ENCODE measurements at places on chromosomes 5 and 9. TPM values are rescaled to one million over a fixed set of nuclear protein-coding genes. Genes with fewer than 3 reads are reported as not detected.

DNA sequence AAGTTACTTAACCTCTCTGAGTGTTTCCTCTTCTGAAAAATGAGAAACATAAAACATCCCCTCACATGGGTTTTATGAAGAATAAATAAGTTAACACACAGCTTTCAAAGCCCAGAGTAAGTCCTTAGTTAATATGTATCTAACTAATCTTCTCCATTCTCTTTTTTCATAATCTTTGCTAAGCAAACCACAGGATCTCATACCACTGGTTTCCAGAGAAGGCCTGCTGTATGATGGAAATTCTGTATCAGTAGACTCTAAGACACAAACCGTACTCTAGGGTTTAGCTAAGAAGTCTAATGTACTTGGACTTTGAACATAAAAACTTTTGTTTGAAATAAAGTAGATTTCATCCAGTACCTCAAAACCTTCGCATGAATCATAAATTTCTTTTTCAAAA, 307.9 kb downstream of the SPOCK1 start:
- H3K27ac ChIP-seq, result no peak overlapping the region
- no peak for DNase-seq
- H3K36me3 ChIP-seq, result no peaks in the 10 kb centered on the region

- peaks cover 8% of the 10 kb centered on the region for H3K36me3 ChIP-seq
- H3K27me3 ChIP-seq, result no peaks in the 10 kb centered on the region
- peak overlapping the region; percentile 27 for H3K27ac ChIP-seq
- H3K4me1 ChIP-seq, result peaks cover 12% of the 10 kb centered on the region
- DNase-seq, result peak; percentile 33
Observed at GRCh38 chr5:96963267-96963666, 27.4 kb downstream of the LNPEP start.

- H3K4me3 ChIP-seq, result no peak overlapping the region
- H3K4me1 ChIP-seq, result no peaks in the 10 kb centered on the region
- no peak for DNase-seq
- no peaks in the 10 kb centered on the region for H3K36me3 ChIP-seq
Observed at GRCh38 chr9:18075253-18075952, 398.6 kb upstream of the ADAMTSL1 start.

GRCh38 chr5:74598731-74599130, 41.8 kb downstream of the ENC1 start:
- no peaks in the 10 kb centered on the region for H3K27me3 ChIP-seq
- no peak overlapping the region for H3K4me3 ChIP-seq
- no peaks in the 10 kb centered on the region for H3K4me1 ChIP-seq
- no peak overlapping the region for H3K27ac ChIP-seq
- no peak for DNase-seq
- no peaks in the 10 kb centered on the region for H3K36me3 ChIP-seq

DNA sequence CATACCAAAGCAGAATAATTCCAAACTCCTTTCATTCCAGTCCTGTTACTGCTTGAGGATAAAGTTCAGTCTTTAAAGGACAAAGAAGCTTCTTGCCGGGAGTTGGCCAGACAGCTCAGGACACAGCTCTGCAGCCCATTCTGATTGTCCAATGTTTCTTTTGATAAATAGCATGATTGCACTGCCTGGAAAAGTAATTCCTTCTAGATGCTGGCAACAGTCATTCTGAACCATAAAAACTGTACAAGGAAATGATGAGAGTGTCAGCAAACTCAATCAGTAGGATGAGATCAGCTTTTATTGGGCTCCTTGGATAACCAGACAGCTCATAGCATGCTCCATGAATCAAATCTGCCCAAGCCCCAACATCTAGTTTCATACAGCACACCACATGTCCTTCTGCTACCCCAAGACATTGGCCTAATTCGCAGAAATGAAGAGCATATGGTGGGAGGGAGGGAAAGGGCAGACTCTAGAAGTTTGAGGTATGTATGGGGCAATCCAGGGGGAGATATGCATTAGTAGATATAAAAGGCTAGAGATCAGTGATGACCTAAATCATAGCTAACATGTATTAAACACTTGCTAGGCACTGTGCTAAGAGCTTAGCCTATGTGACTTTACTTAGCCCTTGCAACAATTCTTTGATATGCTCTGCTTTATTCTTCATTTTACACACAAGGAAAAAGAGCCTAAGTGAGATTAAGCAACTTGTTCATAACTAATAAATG, 219.9 kb upstream of the NREP start:
- H3K4me3 ChIP-seq, result no peak overlapping the region
- no peak overlapping the region for H3K27ac ChIP-seq
- H3K27me3 ChIP-seq, result no peaks in the 10 kb centered on the region
- H3K36me3 ChIP-seq, result no peaks in the 10 kb centered on the region

- H3K4me3 ChIP-seq, result no peak overlapping the region
- no peaks in the 10 kb centered on the region for H3K36me3 ChIP-seq
- no peak for DNase-seq
Observed at GRCh38 chr5:96023518-96023917, 61.9 kb upstream of the ELL2 start.

FAT2 gene
- 0.03 TPM for total RNA-seq

NMUR2 gene
- total RNA-seq, result not detected
